ENCODE measurements at places on chromosomes 16 and 17.

DNA sequence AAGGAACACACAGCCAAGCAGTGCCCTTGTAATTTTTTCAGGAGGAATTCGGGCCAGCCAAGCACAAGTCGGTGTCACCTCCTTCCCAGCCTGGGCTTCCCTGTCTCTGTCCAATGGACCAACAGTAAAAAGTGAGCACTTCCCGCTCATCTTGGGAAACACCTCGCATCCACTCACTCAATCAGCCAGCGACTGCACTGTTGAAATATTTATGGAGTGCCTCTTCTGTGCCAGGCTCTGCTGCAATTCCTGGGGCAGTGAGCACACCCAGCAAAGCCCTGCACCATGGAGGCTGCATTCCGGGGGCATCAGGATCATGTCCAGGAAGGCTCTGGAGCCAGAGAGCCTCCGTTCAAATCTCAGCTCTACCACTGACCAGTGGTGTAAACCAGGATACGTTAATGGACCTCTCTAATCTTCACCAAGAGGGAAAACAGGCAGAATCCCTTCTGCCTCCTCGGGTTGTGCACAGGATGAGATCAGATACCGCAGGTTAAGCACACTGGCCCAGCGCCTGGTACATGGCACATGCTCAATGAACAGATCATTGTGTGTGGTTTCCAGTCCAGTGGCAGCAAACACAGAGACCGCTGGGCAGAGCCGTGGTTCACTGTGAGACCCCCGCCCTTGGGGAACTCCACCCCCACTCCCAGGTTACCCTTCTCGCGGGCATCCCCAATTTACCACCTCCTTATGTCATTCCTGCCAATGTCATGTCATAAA lies 194.3 kb downstream of the ZNF423 start:
- no peak for DNase-seq

DNA sequence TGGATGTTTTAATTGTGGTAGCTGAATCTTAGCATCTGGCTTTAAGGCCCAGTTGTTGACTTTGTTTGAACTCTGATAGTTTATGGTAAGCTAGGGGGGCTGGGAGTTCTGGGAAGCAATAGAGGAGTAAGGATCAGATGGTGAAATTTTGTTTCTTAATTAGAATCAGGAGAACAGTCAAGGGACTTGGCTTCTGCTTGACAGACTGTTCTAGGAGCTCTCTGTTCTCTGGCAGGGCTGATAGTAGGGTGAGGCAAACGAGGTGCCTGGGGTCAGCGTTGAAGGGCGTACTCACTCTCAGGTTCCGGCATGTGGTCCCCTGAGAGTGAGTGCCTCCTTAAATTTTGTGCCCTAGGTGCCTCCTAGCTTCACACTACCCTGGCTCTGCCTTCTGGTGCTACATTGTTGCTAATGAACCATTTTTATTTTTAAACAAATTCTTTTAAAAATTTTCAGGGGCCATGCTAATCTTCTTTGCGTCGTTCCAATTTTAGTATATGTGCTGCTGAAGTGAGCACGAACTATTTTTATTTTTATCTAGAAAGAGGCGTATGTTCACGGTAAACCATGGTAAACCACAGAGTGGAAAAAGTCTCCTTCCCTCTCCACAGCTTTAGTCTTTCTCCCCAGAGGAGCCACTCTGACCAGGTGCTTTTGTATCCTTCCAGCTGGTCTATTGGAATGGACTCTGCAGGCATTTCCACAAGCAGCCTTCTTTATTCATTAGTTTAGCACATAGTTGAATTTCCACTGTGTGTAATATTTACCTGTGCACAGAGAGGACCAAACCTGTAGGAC lies 19.7 kb downstream of the SLC7A6 start:
- DNase-seq = no peak

DNA sequence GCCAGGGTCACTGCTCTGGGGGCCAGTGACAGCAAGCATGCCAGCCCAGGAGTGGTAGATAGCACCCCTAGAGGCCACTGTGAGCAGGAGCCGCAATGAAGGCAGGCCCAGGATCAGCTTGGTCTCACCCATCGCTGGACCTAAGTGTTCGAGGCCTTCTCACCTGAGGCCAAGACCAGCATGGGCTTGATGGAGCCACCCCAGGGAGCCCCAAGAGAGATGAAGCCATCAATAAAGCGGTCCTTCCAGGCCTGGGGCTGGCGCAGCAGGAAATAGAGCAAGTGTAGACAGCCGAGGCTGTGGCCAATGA lies 1.8 kb downstream of the LCAT start:
- DNase-seq = no peak

GRCh38 chr16:1494711-1495110 lies 1.6 kb downstream of the TELO2 start:
- no peak for DNase-seq

DNA sequence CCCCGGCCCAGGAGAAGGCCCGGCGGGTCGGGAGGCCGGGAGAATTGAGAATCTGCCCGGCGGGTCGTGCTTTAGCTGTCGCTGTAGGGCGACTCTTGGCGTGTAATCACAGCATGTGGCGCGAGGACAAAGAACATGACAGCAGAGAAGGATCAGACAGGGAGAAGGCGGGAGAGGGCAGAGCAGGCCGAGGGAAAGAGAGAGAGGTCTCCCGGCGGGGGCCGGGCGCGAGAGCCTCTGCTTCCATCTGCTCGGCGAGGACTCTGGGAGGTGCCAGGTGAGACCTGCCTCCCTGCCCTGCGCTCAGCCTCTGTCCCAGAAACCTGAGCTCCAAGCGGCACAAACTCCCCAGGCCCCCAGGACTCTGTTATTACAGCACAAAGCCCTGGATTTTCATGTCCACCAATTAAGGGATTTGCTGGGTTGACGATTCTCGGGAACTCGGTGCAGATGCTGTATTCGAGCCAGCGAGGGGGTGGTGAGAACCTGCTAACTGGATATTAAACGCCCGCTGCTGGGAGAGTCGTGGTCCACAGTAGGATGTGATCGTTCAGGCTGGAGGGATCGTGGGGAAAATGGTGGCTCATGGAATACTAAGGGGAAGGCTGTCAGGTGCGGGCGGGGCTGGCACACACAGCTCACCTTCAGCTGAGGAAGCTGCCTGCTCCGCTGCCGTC lies 172.0 kb upstream of the CIBAR2 start:
- peak; percentile 64 for DNase-seq

DNA sequence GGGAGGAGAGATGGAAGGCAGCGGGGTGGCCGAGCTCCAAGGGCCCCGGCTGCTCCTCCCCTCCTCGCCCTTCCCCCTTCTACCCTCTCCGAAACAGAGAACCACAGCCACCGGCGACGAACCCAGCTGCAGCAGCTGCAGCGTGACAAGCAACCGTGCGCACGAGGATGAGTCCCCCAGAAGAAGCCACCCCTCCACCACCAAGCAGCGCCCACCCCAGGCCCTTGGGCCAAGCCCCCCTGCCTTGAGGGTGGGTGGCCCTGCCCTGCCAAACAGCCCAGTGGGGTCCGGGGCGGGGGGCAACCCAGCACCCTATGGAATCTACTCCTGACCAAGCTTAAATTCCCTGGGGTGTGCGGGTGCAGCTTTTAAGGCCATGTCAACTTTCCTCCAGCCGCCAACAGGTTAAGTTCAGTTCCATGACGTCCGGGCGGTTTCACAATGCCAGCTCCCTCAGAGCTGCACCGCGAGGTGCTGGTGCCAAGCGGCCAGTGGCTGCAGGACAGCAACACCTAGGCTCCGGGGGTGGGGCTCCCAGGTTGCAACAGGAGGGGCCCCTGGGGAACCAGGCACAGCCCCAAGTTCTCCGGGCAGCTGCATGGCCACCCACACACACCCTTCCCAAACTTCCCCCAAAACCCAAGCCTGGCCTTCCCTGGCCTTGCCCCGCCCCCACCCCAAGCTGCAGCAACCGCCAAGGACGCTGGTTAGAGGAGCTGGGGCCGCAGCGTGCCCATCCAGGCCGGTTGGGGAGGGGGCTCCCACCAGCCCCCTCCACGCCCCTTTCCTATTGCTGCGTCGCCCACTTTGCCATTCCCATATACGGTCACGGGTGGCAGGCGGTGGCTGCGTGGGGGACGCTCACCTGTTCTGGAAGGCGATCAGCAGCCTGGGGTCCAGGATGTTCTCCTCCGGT lies 2.0 kb downstream of the CBX4 start:
- DNase-seq = no peak

DNA sequence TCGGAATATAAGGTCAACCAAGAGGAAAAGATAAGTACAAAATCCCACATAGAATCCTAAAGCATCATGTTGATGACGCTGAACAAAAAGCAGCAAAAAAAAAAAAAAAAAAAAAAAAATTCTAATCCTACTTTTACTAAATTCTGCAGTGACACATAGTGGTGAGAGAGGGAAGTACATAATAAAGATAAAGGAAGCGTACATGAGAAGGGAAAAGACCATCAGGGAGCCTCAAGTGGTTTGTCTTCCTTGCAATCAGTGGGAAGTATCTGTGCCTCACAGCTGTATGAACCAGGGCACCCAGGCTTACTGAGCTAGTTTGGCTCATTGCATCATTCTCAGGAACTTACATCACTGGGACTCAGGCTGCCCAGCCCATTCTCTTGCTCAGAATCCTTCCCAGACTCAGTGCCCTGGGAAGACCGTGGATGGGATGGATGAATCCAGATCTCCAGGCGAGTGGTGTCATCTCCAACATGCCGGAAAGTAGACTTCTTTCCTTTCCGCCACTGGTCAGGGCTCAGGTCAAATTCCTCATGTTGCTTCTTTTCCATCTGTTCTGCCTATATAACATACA lies 21.2 kb downstream of the SMG6 start:
- peak; percentile 3 for DNase-seq

- DNase-seq = no peak
Measured at GRCh38 chr16:84943620-84944019, 67.7 kb downstream of the ZDHHC7 start.

- DNase-seq = no peak
Measured at GRCh38 chr17:40909755-40910154, 24.7 kb upstream of the KRT20 start.

DNA sequence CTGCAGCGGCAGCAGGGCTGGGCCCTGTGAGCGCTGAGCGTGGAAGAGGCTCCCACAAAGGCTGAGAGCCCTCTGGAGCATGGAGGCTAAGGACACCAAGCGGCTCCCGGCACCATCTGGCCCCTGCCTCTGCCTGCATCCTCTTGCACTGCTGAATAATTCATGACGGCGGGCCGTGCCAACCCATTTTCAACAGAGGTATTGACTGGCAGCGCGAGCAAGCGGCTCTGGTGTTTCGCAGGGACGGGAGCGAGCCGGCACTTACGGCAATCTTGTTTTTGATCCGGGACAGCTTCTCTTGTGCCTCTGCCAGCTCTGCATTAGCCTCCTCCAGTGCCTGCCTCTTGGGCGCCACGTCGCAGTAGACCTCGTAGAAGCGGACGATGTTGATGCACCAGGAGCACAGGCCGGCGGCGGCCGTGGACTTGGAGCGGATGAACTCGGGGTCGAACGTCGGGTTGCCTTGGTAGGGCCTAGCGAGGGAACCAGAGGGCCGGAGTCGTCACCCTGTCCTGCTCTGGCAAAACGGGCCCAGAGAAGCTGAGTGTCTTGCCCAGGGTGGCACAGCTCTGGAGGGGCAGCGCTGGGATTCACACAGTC lies 80.4 kb downstream of the PGS1 start:
- DNase-seq = peak; percentile 17

GRCh38 chr16:56389554-56389953 lies 35.8 kb downstream of the AMFR start:
- no peak for DNase-seq

GRCh38 chr16:336269-336668 lies 16.3 kb downstream of the AXIN1 start:
- DNase-seq = no peak

DNA sequence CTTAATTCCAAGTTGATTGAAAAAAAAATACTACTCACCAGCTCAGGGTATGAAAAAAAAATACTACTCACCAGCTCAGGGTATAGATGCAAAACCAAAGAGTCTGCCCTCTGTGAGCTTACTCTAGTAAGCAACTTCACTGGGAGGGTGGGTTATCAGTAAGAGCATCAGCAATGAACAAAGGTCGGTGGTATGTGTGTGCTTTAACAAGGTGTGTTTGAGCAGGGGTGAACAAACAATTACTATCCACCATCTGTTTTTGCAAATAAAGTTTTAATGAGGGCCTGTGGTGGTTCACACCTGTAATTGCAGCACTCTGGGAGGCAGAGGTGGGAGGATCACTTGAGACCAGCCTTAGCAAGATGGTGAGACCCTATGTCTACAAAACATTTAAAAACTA lies 20.0 kb downstream of the NUFIP2 start:
- no peak for DNase-seq

DNA sequence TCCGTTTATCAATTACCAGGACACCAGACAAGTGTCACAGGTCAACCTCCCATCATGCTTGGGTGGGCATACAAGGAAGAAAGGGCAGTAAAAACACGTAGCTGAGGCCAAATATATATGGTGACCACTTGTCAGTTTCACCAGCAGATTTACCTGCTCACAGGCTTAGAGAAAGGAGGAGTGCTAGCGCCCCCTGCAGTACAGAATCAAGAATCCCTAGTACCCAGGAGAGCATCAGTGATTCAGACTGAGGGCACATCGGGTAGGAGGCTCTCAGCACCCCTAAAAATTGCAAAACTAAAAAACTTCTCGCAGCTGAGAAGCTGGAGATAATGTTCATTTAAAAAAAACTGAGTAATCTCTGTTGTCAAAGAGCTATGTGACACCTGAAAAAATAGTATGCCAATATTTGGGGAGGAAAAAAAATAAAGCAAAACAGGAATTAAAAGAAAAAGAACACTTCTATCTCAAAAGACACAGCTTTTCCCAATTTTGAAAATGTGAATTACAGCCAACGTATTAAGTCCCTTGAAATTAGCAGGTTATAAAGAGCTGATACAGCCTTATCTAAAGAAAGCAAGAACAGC lies 21.2 kb upstream of the MON1B start:
- peak; percentile 17 for DNase-seq

DNA sequence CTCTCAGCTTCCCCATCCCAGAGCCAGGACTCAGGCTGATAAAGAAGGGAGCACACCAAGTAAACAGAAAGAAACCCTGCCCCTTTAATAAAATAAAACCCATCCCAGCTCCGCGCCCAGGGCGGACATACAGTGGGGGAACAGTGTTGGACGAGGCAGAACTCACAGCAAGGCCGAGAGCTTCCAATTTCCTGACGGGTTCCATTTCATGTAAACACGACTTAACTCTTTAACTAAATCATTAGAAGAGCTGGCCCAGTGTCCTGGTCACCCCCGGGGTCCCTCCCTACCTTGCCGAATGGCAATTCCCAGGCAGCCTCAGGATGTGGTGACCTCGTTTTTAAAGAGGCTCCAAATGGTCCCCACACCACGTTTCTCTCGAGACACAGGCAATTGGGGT lies 340.7 kb downstream of the FOXL1 start:
- DNase-seq = no peak

DNA sequence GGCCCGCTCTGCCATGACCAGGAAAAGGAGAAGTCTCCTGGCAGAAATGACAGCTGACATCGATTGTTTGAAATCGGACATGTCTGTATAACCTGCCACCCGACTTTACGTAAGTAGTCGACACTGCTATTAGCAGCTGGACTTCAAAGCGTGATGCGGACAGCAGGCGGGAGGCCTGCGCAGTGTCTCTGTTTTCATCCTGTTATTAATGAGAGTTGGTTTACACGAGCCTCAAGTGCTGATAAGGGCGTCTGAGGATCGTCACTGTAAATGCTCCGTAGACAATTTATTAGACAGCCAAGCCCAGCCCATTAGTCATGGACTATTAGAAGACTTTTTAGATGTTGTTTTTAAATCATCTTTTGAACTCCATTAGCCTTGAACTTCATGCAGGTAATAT lies 328.3 kb downstream of the FOXL1 start:
- DNase-seq = no peak

GRCh38 chr16:88310796-88311605 lies 71.8 kb upstream of the ZNF469 start:
- DNase-seq = no peak

- no peak for DNase-seq
Measured at GRCh38 chr16:52929478-52930400, 123.0 kb downstream of the CHD9NB start.

Measured in NCI-H345 (cell line).